ENCODE measurements at places on chromosomes 16 and 17.

DNA sequence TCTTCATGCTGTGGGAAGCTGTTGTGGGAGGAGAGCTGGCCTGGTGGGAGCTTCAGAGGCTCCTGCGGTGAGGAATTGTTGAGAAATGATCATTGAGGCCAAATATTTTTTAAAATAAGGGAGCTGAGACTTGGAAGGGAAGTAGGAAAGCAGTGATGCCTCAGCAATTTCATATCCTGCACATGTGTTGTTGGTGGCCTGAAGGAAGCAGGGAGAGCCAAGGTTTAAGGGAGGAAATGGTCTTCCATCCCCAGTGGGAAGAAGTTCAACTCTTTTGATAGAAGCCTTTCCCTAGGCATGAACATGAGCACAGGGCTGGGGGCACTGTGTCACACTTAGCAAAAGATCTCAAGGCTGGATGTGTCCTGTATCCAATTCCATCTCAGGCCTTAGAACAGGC lies at the start of gene CCL14:
Gene CCL14, minus strand, starts transcription at position 87 of the 400 bp plus-strand sequence. Its CDS starts 80 bp downstream, at position 7.
- DNase-seq = no peak

- DNase-seq = no peak
Observed at GRCh38 chr16:81284995-81285600, 29.7 kb upstream of the GAN start.

- DNase-seq = no peak
Observed at GRCh38 chr17:9217151-9218056, 196.1 kb downstream of the NTN1 start.

DNA sequence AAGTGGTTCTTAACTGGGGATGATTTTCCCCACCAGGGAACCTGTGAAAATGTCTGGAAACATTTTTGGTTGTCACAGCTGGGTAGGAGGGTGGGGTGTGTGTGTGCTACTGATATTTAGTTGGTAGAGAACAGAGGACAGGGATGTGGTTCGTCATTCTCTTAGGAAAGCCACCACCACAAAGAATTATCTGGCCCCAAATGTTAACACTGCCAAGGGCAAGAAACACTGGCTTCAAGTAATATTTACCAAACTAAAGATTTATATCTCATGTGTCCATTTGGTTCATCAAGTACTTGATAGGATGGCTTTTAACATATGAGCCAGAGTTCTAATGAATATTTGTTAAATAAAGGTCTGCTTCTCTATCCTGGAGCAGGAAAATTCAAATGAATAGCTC lies 19.5 kb downstream of the MPHOSPH6 start:
- DNase-seq = no peak

- DNase-seq = no peak
Observed at GRCh38 chr17:58215685-58216084, 3.4 kb downstream of the MKS1 start.

DNA sequence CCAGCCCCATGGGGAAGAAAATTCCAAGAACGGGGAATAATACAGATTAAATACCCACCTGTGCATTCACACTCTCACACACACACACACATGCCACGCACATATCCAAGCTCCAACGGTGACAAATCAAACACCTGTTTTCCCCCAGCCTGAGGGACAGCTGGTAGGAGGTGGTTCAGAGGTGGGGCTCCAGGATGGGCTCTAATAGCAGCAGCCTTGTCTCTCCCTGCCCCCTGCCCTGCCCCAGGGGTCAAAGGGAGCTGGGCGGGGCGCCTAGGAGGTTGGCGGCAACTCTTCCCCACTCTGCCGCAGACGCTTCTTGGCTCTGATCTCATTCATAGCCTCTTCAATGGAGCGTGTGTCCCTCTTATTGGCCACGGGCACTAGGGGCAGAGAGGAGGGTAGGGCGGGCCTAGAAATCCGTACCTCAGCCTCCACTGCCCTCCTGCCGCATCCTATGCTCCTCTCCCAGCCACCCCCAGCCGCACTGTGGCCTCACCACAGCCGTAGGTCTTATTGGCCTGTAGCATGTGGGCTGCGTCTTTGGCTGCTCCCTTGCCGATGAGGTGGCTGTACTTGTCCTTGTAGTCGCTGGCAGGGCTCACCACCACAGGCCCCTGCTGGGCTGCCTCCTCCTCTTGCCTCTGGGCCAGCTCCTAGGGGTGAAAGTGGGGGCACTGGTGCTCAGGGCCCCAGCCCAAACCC lies 8.2 kb downstream of the SPAG7 start:
- DNase-seq = no peak

- DNase-seq = no peak
Observed at GRCh38 chr17:81449351-81449750, 54.1 kb downstream of the BAHCC1 start.

DNA sequence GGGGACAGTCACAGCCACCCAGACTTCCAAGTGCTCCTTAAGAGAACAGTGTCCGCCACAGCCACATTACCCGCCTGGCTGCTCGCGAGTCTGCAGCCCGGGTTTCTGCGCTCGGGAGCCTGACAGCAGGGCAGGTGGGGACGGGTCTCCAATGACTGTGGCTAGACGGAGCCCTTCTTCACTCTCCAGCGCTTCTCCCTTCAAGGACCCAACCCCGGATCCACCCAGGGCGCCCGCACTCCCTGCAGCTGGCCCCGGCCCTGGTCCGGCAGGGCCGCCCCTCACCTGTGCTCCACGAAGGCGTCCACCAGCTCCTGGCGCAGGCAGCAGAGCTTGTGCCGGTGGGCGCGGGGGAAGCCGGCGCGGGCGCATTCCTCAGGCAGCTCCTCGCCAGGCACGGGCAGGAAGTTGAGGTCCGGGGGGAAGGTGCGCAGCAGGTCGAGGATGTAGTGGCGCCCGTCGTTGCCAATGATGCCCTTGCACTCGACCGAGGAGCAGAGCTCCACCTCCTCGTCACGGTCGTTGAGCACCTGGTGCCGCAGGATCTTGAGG lies 13.9 kb downstream of the CLUH start:
- no peak for DNase-seq
